ENCODE measurements at places on chromosomes 6 and 20. TPM values are rescaled to one million over a fixed set of nuclear protein-coding genes. Genes with fewer than 3 reads are reported as not detected.

Gene SOBP
- 1.2 TPM for polyA plus RNA-seq

Gene CLVS2
- polyA plus RNA-seq = not detected

Gene ERVFRD-1
- not detected for polyA plus RNA-seq

Gene SDHAF4
- polyA plus RNA-seq = 7.4 TPM

Gene MAS1
- not detected for polyA plus RNA-seq

Gene GLP1R
- polyA plus RNA-seq = not detected

Gene FOXF2
- polyA plus RNA-seq = 4.8 TPM

Gene CMTR1
- polyA plus RNA-seq = 27.0 TPM

Gene TSHZ2
- polyA plus RNA-seq = 1.2 TPM

Gene TINAG
- 16.9 TPM for polyA plus RNA-seq

Gene IL20RA
- polyA plus RNA-seq = 6.0 TPM

Gene GUCA1A
- polyA plus RNA-seq = not detected

Gene WFDC12
- polyA plus RNA-seq = not detected

Gene FGD2
- polyA plus RNA-seq = 3.7 TPM

Gene FAM83C
- 0.03 TPM for polyA plus RNA-seq

Gene SLC24A3
- 4.4 TPM for polyA plus RNA-seq

Gene OVOL2
- polyA plus RNA-seq = 13.2 TPM

Gene PHF1
- polyA plus RNA-seq = 43.2 TPM

Gene CPNE5
- polyA plus RNA-seq = 6.0 TPM

Gene TREM1
- 6.0 TPM for polyA plus RNA-seq

Gene HMGCLL1
- 0.63 TPM for polyA plus RNA-seq

Gene QKI
- polyA plus RNA-seq = 14.4 TPM

Gene GPX5
- polyA plus RNA-seq = not detected

Gene C2
- polyA plus RNA-seq = 10.2 TPM

Gene FAM184A
- 1.5 TPM for polyA plus RNA-seq

Gene OLIG3
- not detected for polyA plus RNA-seq

Gene ABHD16B
- polyA plus RNA-seq = 0.44 TPM

Gene REPS1
- 13.9 TPM for polyA plus RNA-seq

Gene RIPOR3
- 7.8 TPM for polyA plus RNA-seq

Gene BMP7
- under 0.01 TPM for polyA plus RNA-seq

Gene CLIC5
- polyA plus RNA-seq = 77.0 TPM

Gene ANGPT4
- not detected for polyA plus RNA-seq

Gene VIP
- polyA plus RNA-seq = 18.8 TPM

Gene ADNP
- polyA plus RNA-seq = 33.2 TPM

Gene ZNF311
- 0.73 TPM for polyA plus RNA-seq

Gene PDYN
- not detected for polyA plus RNA-seq

Gene THBS2
- polyA plus RNA-seq = 3.0 TPM

Gene WFDC10B
- polyA plus RNA-seq = not detected

Gene RPN2
- polyA plus RNA-seq = 21.6 TPM

Gene NOTCH4
- 1.8 TPM for polyA plus RNA-seq

Gene IP6K3
- polyA plus RNA-seq = 1.1 TPM

Gene LYRM2
- polyA plus RNA-seq = 25.5 TPM

Gene IMPG1
- polyA plus RNA-seq = not detected

Gene LRFN2
- polyA plus RNA-seq = not detected

Gene POU5F1
- polyA plus RNA-seq = 9.8 TPM

Gene CDH4
- polyA plus RNA-seq = 0.06 TPM

Gene CALHM6
- polyA plus RNA-seq = 32.0 TPM

Gene SGK1
- 214 TPM for polyA plus RNA-seq

Gene PTP4A1
- 39.5 TPM for polyA plus RNA-seq

Gene HLA-DMA
- 131 TPM for polyA plus RNA-seq

Gene ARID1B
- 30.4 TPM for polyA plus RNA-seq

Gene PGC
- 0.07 TPM for polyA plus RNA-seq

Gene GZF1
- polyA plus RNA-seq = 4.9 TPM

Gene SSTR4
- not detected for polyA plus RNA-seq

All from sigmoid colon (tissue), 7 donors.